ENCODE measurements at places on chromosomes 3 and 15. TPM values are rescaled to one million over a fixed set of nuclear protein-coding genes. Genes with fewer than 3 reads are reported as not detected.
A peak's percentile ranks its signal among the peaks of the same experiment; 100 is the strongest.

DNA sequence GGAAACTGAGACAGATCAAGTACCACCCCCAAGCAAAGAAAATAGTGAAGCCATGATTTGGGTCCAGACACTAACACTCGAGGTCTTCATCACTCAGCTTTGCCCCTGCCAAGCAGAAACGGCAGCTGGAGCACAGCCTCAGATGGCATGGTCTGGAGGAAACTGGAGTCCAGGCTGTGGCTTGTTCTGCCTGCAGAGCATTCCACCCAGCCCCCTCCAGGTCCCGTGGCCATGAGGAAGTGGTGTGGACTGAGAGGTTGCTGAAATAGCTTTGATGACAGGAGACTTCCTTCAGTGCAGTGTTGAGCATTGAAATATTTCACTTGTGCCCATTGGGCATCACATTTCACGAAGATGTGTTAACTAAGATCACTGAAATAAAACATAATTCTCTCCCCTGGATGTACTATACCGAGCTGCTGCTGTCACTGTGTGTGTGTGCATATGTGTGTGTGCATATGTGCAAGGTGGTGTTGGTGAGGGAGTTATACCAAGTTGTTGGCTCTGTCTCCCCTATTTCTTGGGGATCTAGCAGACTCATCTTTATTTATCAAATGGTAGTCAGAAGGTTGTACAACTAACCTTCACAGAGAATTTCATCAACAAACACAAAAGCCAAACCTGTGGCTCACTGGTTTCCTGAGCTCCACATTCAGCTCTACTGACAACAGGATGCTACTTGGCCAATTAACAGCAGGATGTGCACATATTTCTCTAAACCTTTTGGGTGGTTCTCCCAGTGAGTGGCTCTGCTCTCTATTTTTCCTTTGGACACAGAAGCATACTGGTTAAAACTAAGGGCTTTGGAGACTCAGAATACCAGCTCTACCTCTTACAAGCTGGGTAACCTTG, 660.1 kb upstream of the CFAP20DC start:
- no peaks in the 10 kb centered on the region for H3K27me3 ChIP-seq
- no peaks in the 10 kb centered on the region for H3K36me3 ChIP-seq
- H3K4me1 ChIP-seq, result no peaks in the 10 kb centered on the region
- H3K4me3 ChIP-seq, result no peak overlapping the region
- H3K27ac ChIP-seq, result no peak overlapping the region
- DNase-seq, result peak; percentile 7

- H3K27me3 ChIP-seq, result no peaks in the 10 kb centered on the region
- DNase-seq, result no peak
- H3K4me1 ChIP-seq, result no peaks in the 10 kb centered on the region
- H3K4me3 ChIP-seq, result no peak overlapping the region
- H3K27ac ChIP-seq, result no peak overlapping the region
- no peaks in the 10 kb centered on the region for H3K36me3 ChIP-seq
Observed at GRCh38 chr15:100189849-100190248, 151.9 kb downstream of the ADAMTS17 start.

DNA sequence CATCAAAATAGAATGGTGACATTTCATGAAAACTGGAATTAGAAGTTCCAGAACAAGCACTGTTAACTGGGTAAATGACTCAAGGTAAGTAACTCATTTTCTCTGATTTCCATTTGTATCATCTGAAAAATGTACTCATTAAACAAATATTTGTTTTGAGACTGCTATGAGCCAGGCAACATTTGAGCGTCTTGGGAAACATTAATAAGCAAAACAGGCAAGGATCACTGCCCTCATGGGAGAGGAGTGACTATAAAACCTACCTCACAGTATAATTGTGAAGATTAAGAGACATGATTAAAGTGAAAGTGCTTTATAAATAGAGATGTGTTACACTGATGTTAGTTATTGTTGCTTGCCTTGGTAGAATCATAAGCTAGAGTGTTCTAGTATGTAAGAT, 711.8 kb upstream of the UBE2E2 start:
- no peaks in the 10 kb centered on the region for H3K36me3 ChIP-seq
- no peak for DNase-seq
- H3K4me3 ChIP-seq, result no peak overlapping the region
- no peak overlapping the region for H3K27ac ChIP-seq

DNA sequence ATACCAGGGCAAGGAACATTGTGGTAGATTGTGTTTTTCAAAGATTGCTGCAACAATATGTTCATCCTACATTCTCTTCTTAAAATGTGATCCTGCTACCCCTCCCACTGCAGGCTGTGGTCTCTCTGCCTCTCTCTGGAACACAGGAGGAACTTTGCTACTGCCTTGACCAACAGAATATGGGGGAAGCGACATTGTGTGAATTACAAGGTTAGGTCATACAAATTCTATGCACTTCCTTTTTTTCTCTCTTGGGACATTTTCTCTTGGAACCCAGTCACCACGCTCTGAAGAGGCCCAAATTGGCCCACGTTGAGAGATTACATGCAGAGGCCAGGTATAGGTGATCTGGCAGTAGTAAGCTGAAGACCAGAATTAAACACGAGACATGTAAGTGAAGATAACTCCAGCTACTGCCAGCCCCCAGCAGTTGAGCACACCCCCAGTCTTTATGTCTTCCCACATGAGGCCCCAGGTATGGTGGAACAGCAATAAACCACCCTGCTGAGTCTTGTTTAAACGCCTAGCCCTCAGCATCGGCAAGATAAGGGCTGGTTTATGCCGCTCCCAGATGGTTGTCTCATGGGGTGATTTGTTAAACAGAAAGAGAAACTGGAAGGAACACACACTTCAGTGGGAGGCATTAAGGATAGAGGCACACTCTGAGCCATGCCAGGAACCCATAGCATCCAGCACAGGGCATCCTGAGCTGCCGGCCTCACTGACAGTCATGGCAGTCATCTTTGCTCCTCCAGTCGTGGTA, 59.9 kb downstream of the FAM43A start:
- H3K36me3 ChIP-seq, result no peaks in the 10 kb centered on the region
- H3K4me3 ChIP-seq, result no peak overlapping the region
- H3K27ac ChIP-seq, result no peak overlapping the region
- H3K27me3 ChIP-seq, result no peaks in the 10 kb centered on the region

Gene BNC1
- polyA plus RNA-seq, result not detected

GRCh38 chr3:198028718-198029117, 68.7 kb downstream of the LMLN start:
- no peaks in the 10 kb centered on the region for H3K36me3 ChIP-seq
- no peaks in the 10 kb centered on the region for H3K27me3 ChIP-seq
- H3K27ac ChIP-seq, result no peak overlapping the region
- no peaks in the 10 kb centered on the region for H3K4me1 ChIP-seq
- DNase-seq, result no peak

- no peak overlapping the region for H3K4me3 ChIP-seq
- DNase-seq, result no peak
Observed at GRCh38 chr3:14837878-14838258, 19.1 kb downstream of the FGD5 start.

GRCh38 chr3:44678480-44679116, 30.1 kb downstream of the ZNF35 start:
- no peak overlapping the region for H3K27ac ChIP-seq
- H3K36me3 ChIP-seq, result peaks cover 1% of the 10 kb centered on the region
- H3K27me3 ChIP-seq, result no peaks in the 10 kb centered on the region
- no peak for DNase-seq

Gene TGM5
- polyA plus RNA-seq, result not detected

DNA sequence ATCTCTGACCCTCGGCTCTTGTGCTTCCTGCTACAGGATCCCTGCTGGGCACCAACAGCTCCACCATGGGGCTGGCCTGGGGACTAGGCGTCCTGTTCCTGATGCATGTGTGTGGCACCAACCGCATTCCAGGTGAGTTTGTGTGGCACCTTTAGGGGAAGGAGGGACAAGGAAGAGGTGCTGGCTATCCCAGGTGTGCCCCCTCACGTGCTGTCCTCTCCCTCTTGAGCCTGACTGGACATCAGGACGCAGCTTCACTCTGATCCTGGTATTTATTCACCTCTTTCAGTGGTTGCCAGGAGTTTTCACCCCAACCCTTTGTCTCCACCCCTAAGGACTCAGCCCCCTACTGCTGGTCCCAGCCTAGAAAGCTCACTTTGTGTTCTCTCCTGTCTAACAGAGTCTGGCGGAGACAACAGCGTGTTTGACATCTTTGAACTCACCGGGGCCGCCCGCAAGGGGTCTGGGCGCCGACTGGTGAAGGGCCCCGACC, 960 bp downstream of the THBS1 start:
- H3K36me3 ChIP-seq, result no peaks in the 10 kb centered on the region
- no peaks in the 10 kb centered on the region for H3K4me1 ChIP-seq
- H3K4me3 ChIP-seq, result no peak overlapping the region
- H3K27ac ChIP-seq, result no peak overlapping the region
- H3K27me3 ChIP-seq, result no peaks in the 10 kb centered on the region

- no peaks in the 10 kb centered on the region for H3K36me3 ChIP-seq
- H3K4me1 ChIP-seq, result no peaks in the 10 kb centered on the region
- peak; percentile 41 for DNase-seq
- H3K27ac ChIP-seq, result no peak overlapping the region
Observed at GRCh38 chr3:171772427-171773056, 37.7 kb downstream of the PLD1 start.

Gene KBTBD8
- polyA plus RNA-seq, result 1.2 TPM

GRCh38 chr3:159919873-159920272, 68.8 kb upstream of the IL12A start:
- no peaks in the 10 kb centered on the region for H3K36me3 ChIP-seq
- H3K27ac ChIP-seq, result no peak overlapping the region
- H3K4me3 ChIP-seq, result no peak overlapping the region

- H3K27ac ChIP-seq, result no peak overlapping the region
- H3K4me1 ChIP-seq, result no peaks in the 10 kb centered on the region
- H3K4me3 ChIP-seq, result no peak overlapping the region
- H3K36me3 ChIP-seq, result no peaks in the 10 kb centered on the region
Observed at GRCh38 chr3:183261151-183261724, 8.2 kb downstream of the B3GNT5 start.

GRCh38 chr3:196634224-196634623, 5.3 kb upstream of the NRROS start:
- H3K36me3 ChIP-seq, result no peaks in the 10 kb centered on the region
- no peak overlapping the region for H3K4me3 ChIP-seq
- no peak for DNase-seq

Gene CHRNA7
- polyA plus RNA-seq, result 0.09 TPM

DNA sequence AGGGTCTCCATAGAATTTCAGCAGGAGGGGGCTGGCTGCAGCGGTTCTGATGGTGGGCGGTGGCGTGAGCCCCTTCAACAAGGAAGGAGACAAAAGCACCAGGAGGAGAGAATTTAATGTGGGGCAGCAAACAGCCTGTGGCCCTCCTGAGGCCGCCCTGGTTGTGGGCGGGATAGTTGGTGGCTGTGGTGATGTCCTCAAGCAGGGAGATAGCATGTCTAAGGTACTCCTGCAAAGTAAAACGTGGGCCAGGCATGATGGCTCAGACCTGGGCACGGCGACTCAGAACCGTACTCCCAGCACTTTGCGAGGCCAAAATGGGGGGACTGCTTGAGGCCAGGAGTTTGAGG, 94.0 kb downstream of the LRRK1 start:
- no peak overlapping the region for H3K27ac ChIP-seq
- H3K4me1 ChIP-seq, result no peaks in the 10 kb centered on the region
- no peaks in the 10 kb centered on the region for H3K27me3 ChIP-seq
- DNase-seq, result no peak

DNA sequence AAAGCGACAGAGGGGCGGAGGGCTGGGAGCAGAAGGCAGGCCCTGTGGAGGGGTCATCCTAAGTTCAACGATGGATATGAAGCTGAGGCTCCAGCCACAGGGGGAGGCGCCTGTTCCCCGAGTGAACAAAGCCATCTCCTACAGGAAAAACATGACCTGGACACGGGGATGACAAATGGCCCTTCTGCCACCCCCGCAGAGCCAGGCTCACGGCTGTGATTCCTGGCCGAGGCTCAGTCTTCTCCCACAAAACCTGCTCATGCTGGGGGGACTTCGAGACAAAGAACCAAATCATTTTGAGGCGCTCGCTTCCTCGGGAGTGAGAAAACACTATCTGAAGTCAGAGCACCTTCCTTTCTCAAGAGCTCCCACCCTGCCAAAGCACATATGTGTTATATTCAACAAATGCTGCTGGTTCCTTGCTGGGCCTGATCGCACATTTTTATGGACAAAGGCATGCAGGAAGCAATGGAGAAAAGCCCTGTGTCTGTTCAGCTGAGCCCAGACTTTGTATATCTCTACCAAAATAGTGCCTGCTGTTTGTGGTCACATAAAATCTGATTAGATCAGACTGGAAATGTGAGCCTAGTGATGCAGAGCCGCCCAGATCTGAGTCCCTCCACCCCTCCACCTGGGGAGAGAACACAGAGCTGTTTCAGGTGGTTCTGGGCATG, 5.6 kb downstream of the RBP1 start:
- H3K4me3 ChIP-seq, result no peak overlapping the region
- H3K4me1 ChIP-seq, result no peaks in the 10 kb centered on the region
- no peak for DNase-seq
- H3K36me3 ChIP-seq, result no peaks in the 10 kb centered on the region
- no peak overlapping the region for H3K27ac ChIP-seq

Gene SLC22A14
- polyA plus RNA-seq, result not detected

DNA sequence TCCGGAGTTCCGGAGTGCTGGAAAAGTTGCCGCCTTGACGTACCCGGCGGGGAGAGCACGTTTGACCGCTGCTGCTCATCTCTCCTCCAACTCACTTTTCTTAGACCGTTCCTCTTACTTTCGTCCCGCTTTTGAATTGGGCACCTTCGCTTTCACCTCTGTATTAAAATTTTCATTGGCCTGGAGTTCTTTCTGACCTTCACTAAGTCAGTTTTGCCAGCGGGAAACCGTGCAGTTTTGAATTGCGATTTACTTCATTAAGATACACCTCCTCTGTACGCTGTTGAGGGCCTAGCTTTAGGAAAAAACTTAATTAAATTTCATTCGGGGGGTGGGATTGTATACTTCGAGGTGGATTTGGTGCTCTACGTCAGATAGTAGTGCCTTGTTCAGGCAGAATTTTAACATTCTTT, 1.3 kb downstream of the GMPS start:
- peaks cover 13% of the 10 kb centered on the region for H3K4me1 ChIP-seq
- peak overlapping the region; percentile 90 for H3K4me3 ChIP-seq
- H3K27me3 ChIP-seq, result no peaks in the 10 kb centered on the region
- H3K27ac ChIP-seq, result peak overlapping the region; percentile 94
